Activated B cell treated with CpG ODN at 0.5 μM for 24 hours (primary cell): ENCODE measurements at places on chromosomes 5 and 9. TPM values are rescaled to one million over a fixed set of nuclear protein-coding genes. Genes with fewer than 3 reads are reported as not detected.

Gene SOHLH1
- not detected in 2 replicates for total RNA-seq

Gene TEK
- not detected in 2 replicates for total RNA-seq

Gene CNOT6
- 24.9 and 25.7 TPM in 2 replicates for total RNA-seq

- no peak overlapping the region for H3K27ac ChIP-seq
- no peak overlapping the region for H3K4me3 ChIP-seq
- peaks cover 3% of the 10 kb centered on the region for H3K27me3 ChIP-seq
Measured at GRCh38 chr5:10793785-10794184, 32.8 kb upstream of the DAP start.

- no peaks in the 10 kb centered on the region for H3K4me1 ChIP-seq
- H3K36me3 ChIP-seq = no peaks in the 10 kb centered on the region
- H3K27me3 ChIP-seq = peaks cover 5% of the 10 kb centered on the region
- no peak overlapping the region for H3K4me3 ChIP-seq
- H3K27ac ChIP-seq = no peak overlapping the region
- DNase-seq = no peak
Measured at GRCh38 chr5:90434116-90434714, 24.7 kb upstream of the CETN3 start.

DNA sequence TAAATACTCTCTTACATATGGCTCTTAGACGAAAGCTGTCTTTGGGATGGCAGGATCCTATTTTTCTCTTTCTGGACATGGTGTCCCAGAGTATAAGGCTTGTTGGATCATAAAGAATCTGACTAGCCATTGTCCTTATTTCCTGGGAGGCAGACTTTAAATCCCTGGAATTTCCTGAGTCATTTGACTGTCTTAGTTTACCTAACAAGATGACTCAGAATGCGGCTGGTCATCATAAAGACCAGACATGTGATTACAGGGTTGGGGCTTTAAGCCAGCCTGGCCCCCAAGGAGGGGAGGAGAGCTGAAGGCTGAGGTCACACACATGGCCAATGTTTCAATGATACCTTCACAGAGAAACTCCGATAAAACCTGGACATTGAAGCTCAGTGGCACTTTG lies 37.2 kb downstream of the FAM240B start:
- no peak overlapping the region for H3K4me3 ChIP-seq
- H3K27me3 ChIP-seq = peaks cover 4% of the 10 kb centered on the region
- DNase-seq = no peak

- H3K4me3 ChIP-seq = no peak overlapping the region
- H3K27me3 ChIP-seq = no peaks in the 10 kb centered on the region
- DNase-seq = no peak
- H3K27ac ChIP-seq = no peak overlapping the region
- no peaks in the 10 kb centered on the region for H3K36me3 ChIP-seq
Measured at GRCh38 chr9:91197232-91198181, 164.2 kb downstream of the AUH start.

DNA sequence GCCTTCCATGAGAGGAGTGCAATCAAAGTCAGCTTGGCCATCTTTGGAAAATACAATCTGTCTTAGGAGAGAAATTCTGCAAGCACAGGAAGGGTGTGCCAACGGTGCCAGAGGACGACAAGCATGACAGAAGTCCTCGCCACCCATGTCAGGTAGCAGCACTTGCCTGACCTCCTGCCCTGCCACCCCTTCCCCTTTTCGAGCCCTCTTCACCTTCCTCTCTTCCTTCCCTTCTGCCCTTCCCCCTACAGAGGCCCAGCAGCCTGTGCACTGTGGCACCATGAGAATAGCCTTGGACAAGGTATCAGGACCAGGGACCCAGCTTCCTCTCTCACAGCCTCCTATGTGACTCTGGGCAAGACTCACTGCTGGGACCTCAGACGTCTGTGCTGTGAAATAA lies 5.3 kb upstream of the UBE2QL1 start:
- H3K4me3 ChIP-seq = no peak overlapping the region
- H3K36me3 ChIP-seq = no peaks in the 10 kb centered on the region
- no peaks in the 10 kb centered on the region for H3K4me1 ChIP-seq
- no peak overlapping the region for H3K27ac ChIP-seq

- H3K4me1 ChIP-seq = no peaks in the 10 kb centered on the region
- no peak overlapping the region for H3K27ac ChIP-seq
- H3K36me3 ChIP-seq = no peaks in the 10 kb centered on the region
- H3K27me3 ChIP-seq = no peaks in the 10 kb centered on the region
- H3K4me3 ChIP-seq = no peak overlapping the region
- DNase-seq = no peak
Measured at GRCh38 chr5:103336941-103337340, 78.4 kb downstream of the MACIR start.

GRCh38 chr5:154519359-154519758 lies 41.3 kb upstream of the HAND1 start:
- DNase-seq = no peak
- H3K27ac ChIP-seq = no peak overlapping the region
- H3K36me3 ChIP-seq = no peaks in the 10 kb centered on the region
- H3K4me1 ChIP-seq = peaks cover 2% of the 10 kb centered on the region

DNA sequence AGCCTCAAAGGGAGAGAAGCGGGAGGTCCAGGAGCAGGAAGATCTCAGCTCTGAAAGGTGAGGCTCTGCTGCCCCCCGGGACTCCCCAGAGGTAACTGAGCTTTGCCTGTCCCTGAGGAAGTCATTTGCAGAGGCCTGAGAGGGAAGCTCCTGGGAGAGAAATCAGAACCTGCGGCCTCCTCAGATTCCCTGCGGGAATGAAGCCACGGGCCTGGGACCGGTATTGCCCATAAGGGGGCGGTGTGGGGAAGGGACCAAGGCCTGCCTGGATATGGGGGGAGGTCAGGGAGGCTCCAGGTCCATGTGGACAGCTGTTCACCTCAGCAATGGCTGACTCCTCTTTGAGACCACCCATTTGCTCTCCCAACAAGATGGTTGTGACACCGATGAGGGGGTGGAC lies 1.3 kb downstream of the SPATA31E1 start:
- no peaks in the 10 kb centered on the region for H3K36me3 ChIP-seq
- peaks cover 2% of the 10 kb centered on the region for H3K27me3 ChIP-seq
- H3K27ac ChIP-seq = no peak overlapping the region
- no peak overlapping the region for H3K4me3 ChIP-seq
